ENCODE measurements at places on chromosomes 3 and 15.
A peak's percentile ranks its signal among the peaks of the same experiment; 100 is the strongest.

- DNase-seq = no peak
Measured at GRCh38 chr15:26521691-26522198, 251.1 kb downstream of the GABRB3 start.

DNA sequence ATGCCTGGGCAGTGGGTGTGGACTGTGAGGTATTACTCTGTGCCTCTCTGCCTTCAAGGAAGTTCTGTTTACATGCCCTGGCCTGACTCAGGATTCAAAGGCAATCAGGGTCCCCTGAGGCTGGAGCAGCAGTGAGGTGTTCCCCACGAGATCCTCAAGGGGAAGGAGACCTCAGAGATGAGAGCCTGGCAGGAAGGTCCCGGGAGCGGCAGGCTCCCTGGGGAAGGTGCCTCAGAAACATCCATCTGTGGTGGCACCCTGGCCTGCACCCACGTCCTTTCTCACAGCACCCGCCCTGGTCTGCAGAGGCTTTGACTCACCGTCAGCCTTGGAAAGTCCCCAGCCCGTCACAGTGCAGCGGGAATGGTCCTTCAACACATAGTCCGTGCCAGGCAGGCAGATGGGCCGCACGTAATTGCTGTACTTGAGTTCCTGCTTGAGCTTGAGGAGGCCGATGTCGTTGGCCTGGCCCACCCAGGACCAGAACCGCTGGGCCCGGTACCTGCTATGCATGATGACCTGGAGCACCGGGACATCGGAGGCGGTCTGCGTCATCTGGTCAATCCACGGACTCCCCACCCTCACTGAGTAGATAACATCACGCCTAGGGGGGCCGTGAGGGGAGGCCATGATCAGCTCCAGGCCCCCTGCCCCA lies 3.6 kb downstream of the PRSS50 start:
- peak; percentile 62 for DNase-seq

GRCh38 chr15:62164014-62164395 lies 1.1 kb downstream of the C2CD4B start:
- DNase-seq = no peak

GRCh38 chr15:72155635-72156616 lies 37.7 kb downstream of the SENP8 start:
- peak; percentile 82 for DNase-seq

Data from activated CD4-positive, alpha-beta T cell treated with anti-CD3 and anti-CD28 coated beads, Interleukin-2, Interleukin-4, amounts not matched to agents 100 ng/mL and 50 ng/mL, durations not matched to agents 16 hours and 8 hours (primary cell).